ENCODE measurements at places on chromosomes 4 and X.
A peak's percentile ranks its signal among the peaks of the same experiment; 100 is the strongest.

- DNase-seq, result no peak
Observed at GRCh38 chr4:17433827-17434226, 78.1 kb downstream of the QDPR start.

- peak; percentile 85 for DNase-seq
Observed at GRCh38 chrX:154019633-154020528, at the start of gene IRAK1. IRAK1 (minus strand) TSS chrX:154019902; CDS start chrX:154019812, 90 bp downstream.

DNA sequence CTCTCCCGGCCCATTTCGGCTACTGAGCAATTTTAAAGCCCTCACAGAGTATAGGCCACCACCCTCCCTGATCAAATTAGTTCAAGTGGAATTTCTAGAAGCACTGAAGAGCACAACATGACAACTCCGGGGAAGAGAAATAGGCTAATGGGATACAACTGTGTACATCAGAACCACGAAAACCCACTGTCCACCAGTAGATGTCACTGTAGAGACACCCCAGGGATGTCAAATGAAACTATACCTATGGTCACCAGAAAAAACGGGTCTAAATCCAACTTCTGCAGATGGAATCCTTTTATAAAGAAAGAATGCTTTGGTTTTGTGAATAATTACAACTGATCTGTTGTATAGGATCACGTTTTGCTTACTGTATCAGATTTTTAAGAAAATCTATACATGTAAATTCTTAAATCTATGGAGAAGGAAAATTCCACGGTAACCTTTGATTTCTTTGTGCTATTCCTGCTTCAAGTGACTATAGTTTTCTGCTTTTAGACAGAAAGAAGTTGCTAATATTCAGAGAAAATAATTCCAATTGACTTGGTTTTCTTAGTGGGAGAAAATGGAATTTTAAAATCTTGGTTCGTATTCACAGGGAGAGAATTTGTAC is 29.5 kb upstream of the MAP3K15 start:
- peak; percentile 69 for DNase-seq

DNA sequence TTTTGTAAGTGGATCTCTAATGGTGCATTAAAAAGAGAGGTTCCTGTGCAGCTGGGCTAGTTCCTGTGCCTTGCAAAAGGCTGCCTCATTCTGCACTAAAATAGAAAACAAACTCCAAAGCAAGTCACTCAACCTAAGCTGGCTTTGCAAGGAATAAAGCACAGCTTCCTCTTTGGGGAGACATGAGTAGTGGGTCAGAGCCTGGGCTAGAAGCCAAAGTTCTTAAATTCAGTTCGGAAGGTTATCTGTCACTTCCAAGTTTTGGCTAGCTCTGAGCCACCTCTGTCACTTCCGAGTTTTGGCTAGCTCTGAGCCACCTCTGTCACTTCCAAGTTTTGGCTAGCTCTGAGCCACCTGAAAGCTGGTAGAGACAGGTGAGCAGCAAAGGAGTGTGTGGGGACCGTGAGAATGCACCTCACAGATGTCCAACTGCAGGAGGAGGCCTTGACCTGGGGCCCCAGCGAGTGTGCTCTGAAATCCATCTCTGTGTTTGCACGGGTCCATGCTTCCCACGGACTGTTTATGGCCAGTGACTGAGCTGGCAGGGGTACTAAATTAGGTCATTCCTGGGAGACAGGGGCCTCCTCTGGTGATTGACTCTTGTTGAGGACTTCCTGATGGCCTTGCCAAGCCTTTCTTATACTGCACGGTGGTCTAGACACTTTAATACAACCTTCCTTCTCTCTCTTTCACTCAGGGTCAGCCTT is 36.4 kb upstream of the MAMLD1 start:
- DNase-seq, result no peak

GRCh38 chrX:153768311-153769157 is 4.5 kb downstream of the PLXNB3 start:
- DNase-seq, result peak; percentile 34

- no peak for DNase-seq
Observed at GRCh38 chr4:110793890-110794554, 171.1 kb upstream of the PITX2 start.

DNA sequence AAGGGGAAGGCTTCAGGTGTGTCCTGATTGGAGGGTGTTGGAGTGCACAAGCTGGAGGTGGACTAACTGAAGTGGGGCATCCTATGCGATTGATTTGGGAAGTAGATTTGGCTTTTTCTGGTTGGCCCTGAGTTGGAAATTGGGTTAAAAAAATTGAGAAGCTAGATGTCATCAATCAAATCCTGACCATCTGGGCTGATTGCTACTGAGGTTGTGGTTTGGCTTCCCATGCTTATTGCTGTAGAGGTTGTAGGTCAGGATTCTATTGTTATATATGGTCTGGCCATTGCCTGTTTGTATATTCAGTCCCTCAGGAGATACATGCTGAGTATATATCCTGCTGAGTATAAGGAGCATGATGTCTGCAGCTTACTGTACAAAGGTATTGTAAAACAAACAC is 7.7 kb upstream of the ZNF81 start:
- DNase-seq, result no peak
